Amygdala (tissue), 56 donors: ENCODE measurements at places on chromosomes 7 and 10.

GRCh38 chr10:3881622-3882021 lies 96.6 kb upstream of the KLF6 start:
- no peak for DNase-seq

GRCh38 chr10:62462461-62462860 lies 88.3 kb downstream of the ZNF365 start:
- no peak for DNase-seq

- DNase-seq: no peak
Observed at GRCh38 chr7:98551611-98552273, 65.3 kb upstream of the NPTX2 start.

DNA sequence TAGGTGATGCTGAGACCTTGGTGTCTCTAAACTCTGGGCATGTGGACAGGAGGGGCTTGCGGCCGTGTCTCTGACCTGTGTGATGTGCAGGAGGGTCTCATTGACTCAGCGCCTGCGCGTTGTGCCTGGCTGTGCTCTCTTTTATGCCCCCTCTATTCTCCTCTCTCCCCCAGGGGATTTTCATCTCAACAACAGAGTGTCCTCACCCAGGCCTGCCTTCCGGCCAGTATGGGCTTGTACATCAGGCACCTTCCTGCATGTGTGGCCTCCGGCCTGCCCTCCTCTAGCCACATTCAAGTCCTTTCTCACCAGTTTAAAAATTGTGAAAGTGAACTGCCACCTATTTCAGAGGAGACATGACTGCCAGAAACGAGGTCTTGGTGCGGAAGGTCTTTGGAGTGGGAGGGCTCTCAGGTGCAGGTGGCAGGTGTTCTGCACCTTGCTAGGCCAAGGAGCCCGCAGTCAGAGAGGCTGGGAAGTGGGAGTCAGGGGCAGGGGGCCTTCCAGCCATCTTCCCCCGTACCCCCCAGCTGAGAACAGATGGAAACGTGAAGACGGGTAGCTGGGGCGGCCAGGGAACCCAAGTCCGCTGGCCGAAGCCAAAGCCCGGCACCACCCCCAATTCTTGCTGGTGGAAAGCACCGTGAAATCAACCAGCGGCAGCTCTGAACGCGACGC lies 531 bp upstream of the INTS15 start:
- no peak for DNase-seq

DNA sequence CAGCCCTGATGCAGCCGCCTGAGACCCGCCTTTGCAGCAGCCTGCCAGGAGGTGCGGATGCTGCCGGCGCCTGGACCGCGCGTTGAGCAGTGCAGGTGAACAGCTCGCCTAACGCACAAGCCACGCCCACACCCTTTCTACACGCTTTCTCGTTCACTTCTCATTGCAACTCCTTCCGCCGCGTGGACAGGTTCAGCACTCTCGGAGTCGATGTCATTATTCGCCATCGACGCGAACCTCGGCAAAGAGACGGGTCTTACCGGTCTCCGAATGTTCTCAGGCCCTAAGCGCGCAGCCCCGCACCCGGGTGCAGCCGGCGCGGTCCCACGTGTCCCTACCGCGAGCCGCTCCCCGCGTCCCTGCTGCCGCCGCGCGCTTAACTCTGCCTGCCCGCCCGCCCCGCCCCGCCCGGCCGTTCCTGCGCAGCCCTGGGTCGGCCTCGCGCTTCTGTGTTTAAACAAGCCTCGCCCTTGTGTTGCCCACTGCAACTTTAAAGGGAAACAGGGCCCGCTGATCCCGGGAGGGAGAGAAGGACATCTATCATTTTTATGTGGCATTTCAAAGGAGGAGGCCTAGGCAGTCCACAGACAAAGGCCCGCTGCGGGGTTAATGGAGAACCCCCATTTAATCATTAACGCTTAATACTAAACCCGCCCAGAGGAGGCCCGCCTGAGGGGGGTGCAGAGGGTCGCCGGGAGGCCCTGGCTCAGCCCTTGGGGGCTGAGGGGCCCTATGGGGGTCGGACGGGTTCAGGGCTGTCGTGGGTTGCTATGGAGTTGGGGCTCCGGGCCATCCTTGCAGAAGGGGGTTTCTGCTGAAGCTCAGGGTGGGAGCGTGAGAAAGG lies 128.5 kb downstream of the WDR11 start:
- DNase-seq: no peak

DNA sequence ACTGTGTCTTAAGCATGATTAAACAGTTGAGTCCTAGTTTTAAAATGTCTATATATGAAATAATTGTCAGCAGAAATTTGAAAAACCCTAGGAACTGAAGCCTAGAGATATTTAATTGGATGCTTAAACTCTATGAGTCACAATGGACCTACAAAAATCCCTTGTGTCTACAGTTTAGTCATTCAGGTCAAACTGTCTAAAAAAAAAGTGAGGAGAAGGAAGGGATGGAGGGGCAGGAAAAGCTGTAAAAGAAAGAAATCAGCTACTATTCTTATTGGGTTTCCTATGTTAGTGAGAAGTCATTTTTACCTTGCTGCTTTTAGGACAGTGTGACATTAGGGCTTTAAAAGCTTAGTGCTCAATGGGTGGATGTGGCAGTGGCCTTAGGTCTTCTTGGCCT lies 406.1 kb upstream of the FZD8 start:
- DNase-seq: no peak

- no peak for DNase-seq
Observed at GRCh38 chr10:78774614-78774998, 294.2 kb upstream of the ZMIZ1 start.

- DNase-seq: peak; percentile 16
Observed at GRCh38 chr7:47536661-47537611, 45.0 kb downstream of the TNS3 start.

DNA sequence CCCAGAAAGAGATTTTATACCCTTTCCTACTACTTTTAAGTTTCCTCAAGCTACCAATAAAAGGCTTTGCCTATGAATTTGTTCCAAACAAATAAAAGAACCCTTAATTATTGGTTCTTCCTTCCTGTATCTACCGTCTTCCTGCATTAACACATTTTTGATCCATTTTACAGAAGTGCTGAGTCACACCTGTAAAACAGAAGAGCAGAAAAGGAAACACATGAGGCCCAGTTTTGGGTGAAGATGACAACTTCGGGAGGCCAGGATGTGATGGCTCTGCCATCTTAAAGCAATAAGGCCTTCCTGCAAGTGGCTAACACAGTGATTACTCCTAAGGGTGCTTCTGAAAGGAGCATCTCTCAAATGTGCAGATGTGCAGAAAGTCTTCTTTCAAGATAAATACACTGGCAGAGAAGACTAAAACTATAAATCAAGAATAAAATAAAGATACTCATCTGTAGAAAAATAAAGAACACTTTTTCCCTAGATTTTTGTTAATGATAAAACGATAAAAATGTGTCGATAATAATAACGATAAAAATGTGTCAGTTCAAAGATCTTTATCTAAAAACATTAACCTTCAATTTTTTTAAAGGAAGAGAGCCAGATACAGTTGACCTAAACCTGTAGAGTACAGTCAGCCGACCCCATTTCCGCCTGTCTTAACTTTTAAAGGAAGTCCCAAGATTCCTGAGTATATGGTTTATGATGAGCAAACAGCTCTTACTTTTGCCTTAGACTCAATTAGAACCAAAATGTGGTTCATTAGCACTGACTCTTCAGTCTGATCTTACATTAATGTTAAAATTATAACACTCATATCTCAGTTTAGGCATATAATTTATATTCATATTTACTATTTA lies 108.6 kb downstream of the UBE2H start:
- no peak for DNase-seq

GRCh38 chr10:22601618-22602017 lies 112.8 kb downstream of the PIP4K2A start:
- no peak for DNase-seq

- no peak for DNase-seq
Observed at GRCh38 chr7:155979566-155979965, 167.3 kb upstream of the SHH start.

GRCh38 chr7:28172958-28173357 lies 7.6 kb downstream of the JAZF1 start:
- DNase-seq: no peak

- DNase-seq: no peak
Observed at GRCh38 chr10:61130366-61130765, 186.4 kb upstream of the RHOBTB1 start.

DNA sequence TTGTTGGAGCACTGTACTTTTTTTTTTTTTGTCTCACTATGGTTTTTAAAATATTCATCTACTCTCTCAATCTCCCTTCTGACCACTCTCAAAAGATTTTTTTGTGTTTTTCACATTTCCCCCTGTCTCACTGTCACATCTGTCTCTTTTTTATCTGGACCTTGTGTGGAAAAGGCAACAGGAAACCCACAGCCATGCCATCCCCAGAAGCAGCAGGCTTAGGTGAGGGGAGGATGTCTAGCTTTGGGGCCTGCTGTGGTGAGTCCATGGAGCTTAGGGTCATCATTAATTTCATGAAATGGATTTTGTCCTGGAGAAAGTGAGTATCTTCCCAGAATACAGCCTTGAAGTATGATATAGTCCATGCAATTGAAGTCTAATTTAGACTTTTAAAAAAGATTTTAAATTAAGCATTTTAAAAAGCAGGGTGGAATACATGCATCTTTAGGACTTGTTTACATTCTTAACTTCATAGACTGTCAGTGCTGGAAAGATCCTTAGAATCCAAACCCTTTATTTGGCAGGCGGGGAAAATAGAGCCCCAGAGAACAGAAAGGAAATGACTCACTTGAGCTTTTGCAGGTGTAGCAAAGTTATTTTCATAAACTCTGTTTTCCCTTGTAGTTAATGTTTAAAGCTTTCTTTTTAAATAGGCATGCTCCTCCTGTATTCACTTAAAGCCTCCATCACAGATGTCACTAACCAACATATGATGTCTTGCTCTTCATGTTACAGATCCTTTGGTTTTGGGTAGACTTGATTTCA lies 25.1 kb downstream of the MINDY4 start:
- no peak for DNase-seq

DNA sequence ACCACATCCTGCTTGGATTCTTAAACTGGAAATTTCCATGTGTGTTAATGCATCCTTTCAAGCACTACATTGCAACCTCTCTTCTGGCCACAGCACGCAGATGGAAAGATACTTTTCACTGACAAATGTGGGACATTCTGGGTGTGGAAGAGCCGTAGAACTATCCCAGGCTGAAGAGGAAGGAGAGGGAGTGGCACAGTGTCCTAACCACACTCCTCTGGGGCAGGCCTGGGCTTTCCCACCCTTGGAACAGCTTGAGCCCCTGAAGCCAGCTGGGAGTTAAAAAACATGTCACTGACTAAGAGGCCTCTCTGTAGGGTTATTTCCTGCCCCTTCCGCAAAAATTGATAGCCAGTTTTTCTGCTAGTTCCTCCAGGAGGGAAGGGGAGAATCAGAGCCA lies 34.0 kb upstream of the DNMBP start:
- no peak for DNase-seq

DNA sequence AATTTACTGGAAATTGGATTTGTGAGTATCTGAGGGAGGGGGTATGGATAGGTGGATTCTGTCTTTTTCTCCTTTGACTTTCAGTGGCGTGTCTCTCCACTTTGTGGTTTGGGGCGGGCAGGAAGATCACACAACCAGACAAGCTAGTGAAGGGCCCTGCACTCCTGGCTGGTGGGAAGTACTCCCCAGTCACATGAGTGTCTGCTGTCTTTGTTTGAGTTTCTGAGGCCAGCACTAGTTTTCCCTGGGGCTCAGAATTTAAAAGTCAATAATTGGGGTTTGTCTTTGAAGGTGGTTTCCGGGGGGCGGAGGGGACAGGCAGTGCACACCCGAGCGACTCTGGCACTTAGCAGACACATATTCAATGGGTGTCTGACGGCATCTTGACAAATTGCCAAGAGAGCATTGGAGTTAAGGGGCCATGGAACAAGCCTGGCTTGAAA lies 120.1 kb downstream of the WDFY4 start:
- no peak for DNase-seq
